ENCODE measurements at places on chromosomes 12 and 14.
A peak's percentile ranks its signal among the peaks of the same experiment; 100 is the strongest.

- DNase-seq, result no peak
Observed at GRCh38 chr12:52636189-52636588, 15.8 kb downstream of the KRT2 start.

- no peak for DNase-seq
Observed at GRCh38 chr12:6494258-6494743, 399 bp downstream of the NCAPD2 start.

GRCh38 chr12:4118601-4119156, 154.9 kb upstream of the CCND2 start:
- DNase-seq, result no peak

DNA sequence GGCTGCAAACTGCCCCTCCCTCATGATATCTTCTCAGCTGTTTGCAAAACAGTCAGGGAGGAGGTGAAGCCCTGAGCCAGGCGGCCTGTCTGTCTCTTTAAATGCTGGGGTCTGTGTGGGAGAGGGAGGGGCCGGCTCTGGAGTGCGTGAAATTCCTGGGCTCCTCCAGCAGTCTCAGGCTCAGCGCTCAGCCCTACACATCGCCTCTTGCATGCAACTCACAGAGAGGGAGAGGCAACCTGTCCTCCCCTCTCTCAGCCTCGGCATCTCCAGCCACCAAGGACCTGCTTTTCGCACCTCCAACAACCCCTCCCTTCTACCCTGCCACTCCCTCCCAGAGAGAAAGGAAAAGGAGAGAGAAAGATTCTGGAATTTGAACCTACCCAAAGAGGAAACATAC, at the start of gene NRXN3:
Gene NRXN3 (plus strand): TSS at position 171 of the 400 bp plus-strand sequence. CDS start 72,721 bp downstream, outside the sequence.
- DNase-seq, result no peak

DNA sequence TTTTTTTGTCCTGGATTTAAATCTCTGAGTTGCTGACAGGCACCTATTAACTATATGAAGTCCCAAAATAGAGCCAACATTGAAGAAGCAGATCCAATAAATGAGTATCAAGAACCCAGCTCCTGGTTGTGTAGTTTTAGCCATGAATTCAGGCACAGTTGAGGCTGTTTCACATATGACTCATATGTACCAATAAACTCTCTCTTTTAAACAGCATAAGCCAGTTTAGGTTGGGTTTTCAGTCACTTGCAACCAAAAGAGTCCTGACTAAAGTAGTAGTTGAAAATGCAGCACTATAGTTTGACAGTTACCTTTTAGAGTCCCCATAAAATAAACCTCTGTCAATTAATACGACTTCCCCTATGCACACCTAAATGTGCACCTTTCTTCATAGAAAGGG, 389.9 kb downstream of the RPS29 start:
- no peak for DNase-seq

DNA sequence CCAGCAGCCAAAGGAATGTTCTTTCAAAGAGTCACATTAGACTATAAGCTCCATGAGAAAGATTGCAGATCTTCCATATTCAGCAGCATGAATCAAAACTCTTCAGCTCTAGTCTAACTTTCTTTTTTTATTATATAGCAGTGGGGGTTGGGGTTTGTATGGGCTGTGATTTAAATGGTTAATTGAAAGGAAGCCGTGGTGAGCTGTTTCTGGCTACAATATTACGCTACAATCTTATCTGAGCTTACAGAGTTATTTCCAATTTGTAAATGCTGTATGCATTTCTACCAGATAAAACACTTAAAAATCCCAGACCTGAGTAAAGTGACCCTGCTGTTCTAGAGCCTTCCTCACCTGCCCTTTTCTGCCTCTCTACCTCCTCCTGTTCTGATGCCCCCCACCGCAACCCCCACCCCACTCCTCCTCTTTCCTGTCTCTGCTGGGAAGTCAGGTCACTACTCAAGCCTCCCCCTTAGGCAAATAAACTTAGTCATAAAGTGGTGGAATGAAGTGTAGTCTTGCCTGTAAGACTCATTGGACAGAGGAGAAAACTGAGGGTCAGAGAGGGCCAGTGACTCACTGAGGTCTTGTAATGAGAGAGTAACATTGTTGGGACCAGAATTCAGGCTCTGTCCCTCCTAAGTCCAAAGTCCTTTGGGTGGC, 1089.5 kb downstream of the BCL11B start:
- no peak for DNase-seq

- peak; percentile 61 for DNase-seq
Observed at GRCh38 chr12:57031138-57031725, 14.9 kb upstream of the TAC3 start.

GRCh38 chr12:104551-105081, 38.0 kb downstream of the IQSEC3 start:
- peak; percentile 39 for DNase-seq

GRCh38 chr12:120110550-120111501, 5.7 kb downstream of the RAB35 start:
- DNase-seq, result peak; percentile 98

- no peak for DNase-seq
Observed at GRCh38 chr12:122452701-122453285, 30.3 kb upstream of the CLIP1 start.

DNA sequence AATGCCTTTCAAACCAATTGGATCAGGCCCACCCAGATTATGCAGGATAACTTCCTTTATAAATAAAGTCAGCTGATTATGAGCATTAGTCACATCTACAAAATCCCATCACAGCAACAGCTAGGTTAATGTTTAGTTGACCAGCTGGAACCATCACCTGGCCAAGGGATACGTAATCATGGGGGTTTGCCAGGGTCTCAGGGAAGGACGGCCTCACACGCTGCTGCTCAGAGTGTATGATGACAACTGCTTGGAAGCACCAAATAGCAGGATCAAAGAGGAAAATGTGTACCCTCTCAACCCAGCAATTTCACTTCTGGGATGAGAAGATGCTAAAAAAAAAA, 162.6 kb downstream of the SLC15A4 start:
- DNase-seq, result no peak

DNA sequence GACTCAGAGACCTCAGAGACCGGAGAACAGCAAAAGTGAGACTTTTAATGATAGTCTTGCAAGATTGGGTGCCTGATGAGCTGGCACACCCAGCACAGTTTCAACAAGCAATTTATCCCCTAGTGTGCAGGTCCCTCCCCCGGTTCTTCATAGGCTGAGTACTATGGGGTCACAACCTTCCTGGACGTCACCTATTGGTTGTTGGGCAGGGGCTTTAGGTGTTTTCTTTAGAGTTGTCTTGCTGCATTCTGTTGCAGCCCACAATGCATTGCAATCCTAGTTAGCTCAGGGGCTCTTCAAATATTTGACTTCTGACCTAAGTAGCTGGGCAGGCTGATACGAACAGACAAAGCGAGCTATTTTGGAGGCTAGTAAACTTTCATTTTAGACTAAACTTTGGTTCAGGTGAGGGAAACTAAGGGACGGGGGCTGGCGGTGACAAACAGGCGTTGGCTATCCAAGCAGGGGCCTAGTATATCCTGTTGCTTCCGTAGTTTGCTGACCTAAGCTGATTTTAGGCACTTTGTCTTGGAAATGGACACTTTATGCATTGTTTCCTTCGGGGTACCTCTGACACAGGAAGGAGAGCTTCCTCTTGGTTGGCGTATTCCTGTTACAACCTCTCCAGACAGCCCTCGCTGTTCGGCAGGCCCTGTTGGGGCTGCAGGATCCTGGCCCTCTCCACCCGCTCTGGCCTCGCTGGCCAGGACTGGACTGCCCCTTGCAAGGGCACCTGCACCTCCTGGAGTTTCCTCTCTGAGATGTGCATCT, 14.1 kb downstream of the SIVA1 start:
- no peak for DNase-seq

DNA sequence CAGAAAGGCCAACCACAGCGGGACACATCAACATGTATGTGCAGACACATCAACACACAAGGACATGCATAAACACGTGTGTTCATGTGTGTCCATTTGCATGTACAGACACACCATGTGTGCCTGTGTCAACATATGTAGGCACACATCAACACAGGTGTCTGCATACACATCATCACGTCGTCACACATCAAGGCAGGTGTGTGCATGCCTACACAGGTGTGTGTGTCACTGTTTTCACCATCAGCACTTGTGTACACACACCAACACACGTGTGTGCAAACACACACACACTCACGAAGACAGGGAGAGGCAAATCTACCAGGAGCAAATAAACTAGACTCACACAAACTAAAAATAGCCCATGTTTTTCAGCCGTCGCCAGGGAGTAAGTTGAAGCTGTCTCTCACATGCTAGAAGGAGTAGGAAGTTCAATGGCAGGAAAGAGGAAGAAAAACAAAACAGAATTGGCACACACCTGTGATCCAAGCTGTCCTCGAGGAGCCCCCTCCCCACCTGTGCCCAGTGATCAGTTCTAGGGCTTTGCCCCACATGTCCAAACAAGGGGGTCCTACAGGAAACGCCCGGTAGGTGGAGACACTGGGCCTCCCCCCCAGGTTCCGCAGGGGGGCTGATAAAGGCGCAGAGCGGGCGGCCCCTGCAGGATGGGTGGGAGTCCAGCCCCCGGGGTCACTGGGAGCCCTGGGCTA, 7.4 kb downstream of the SCARB1 start:
- DNase-seq, result no peak

- DNase-seq, result no peak
Observed at GRCh38 chr14:68111853-68112270, 292.3 kb downstream of the RAD51B start.

GRCh38 chr14:75822522-75823141, 159.2 kb downstream of the TGFB3 start:
- no peak for DNase-seq

- no peak for DNase-seq
Observed at GRCh38 chr12:108786450-108786849, 55.1 kb upstream of the CORO1C start.

DNA sequence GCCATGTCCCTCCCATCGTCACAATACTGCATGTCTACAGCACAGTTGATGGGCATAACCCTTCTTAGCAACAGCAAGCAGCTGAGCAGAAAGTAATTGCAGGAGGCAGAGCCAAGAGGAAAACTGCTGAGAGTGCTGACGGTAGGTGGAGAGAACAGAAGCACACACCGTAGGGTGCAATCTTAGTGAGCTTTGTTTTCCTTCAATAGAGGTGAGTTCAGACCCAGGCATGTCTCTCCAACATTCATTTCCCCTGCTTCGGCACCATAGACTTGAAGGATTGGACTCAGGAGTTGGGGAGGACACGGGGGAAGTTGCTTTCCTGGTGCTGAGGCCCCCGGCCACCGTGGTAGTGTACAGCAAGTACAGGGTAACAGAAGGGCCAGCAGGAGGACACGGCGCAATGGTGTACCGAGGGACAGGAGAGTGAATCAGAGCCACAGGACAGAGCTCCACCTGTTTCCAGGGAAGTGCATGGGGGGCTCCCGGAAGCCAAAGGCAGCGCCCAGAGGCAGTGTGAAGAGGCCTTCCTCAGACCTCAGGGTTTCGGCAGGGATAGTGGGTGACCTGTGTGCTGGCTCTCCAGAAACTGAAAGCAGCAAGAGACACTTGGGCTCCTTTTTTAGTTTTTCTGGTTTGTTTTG, 36.3 kb upstream of the SINHCAF start:
- peak; percentile 49 for DNase-seq

All from NB4 (cell line).